ENCODE measurements at places on chromosomes 2 and 18. TPM values are rescaled to one million over a fixed set of nuclear protein-coding genes. Genes with fewer than 3 reads are reported as not detected.

NMS gene
- polyA plus RNA-seq, result not detected

PDIA6 gene
- polyA plus RNA-seq, result 586 TPM

SPHKAP gene
- polyA plus RNA-seq, result not detected

STON1 gene
- 0.26 TPM for polyA plus RNA-seq

FARP2 gene
- 28.0 TPM for polyA plus RNA-seq

SGPP2 gene
- polyA plus RNA-seq, result not detected
